ENCODE measurements at places on chromosomes 1 and 21.

DNA sequence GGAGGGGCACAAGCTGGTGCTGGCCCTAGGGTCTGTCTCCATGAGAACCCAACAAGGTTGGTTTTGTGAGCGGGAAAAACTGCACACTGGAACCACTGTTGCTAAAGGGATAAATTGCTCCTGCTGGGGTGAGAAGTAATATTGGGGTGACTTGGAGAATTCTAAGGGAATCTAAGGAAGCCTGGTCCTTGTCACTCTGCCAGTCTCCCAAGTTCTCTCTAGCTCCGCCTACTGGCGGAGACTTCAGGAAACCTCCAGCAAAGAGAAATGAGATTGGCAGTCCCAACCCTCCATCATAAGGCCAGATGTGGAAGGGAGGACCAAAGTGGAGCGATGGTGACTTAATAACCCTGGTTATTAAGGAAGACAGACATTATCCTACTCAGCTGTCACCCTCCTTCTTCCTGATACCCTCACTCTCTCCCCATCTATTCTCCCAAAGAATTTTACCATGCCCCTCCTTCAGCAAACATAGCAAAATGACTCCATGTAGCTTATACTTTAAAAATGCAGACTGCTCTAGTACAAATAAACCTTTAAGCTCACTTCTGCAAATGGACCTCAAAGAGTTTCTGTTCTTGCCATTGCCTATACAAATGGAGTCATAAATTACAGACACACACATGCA, 2.7 kb downstream of the LCE1F start:
- DNase-seq, result peak; percentile 43

DNA sequence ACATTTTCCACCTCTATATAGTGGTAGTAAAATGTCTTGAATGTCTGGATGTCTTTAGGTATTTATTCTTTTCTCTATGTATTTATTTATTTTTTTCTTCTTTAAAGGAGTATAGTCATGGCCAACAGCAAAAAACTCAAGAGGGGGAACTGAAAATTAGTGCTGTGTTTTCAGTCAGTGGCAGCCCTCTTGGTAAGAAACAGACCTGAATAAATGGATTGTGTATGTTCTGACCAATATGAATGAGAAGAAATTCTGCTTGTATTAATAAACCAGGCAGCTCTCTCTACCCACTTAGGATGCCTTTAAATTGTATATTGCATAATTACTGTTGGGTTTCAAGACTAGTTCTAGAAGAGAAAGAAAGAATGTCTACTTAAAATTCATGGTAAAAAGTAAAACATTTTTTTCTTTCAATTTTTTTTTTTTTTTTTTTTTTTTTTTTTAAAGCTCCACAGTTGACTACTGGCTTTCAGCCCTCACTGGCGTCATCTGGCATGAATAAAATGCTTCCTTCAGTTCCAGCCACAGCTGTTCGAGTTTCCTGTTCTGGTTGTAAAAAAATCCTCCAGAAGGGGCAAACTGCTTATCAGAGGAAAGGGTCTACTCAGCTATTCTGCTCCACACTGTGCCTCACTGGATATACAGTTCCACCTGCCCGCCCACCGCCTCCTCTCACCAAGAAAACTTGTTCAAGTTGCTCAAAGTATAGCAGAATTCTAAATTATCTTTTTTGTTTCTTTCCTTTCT, 101.6 kb downstream of the ZMYM4 start:
- DNase-seq, result peak; percentile 17

GRCh38 chr1:229669333-229669732, 43.3 kb downstream of the URB2 start:
- no peak for DNase-seq

DNA sequence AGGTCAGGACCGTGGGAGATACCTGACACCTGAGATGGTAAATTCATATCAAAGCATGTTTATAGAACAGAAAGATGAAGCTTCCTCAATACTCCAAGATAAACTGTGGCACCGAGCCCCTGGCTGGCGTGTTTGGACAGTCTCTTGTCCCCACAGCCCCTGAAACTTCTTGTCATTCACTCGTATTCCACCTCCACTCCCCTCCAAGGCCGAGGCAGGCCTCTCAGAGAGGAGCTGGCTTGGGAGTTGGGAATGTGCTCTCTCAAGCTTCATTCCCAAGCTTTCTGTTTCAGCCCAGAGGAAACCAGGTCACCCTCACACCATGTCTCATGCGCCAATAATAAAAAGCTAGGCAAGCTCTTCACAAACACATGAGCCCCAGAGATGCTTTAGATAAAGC, 86.1 kb downstream of the NPHP4 start:
- no peak for DNase-seq

- no peak for DNase-seq
Observed at GRCh38 chr1:912740-913301, 10.9 kb upstream of the SAMD11 start.

GRCh38 chr21:15872236-15872635, 142.5 kb downstream of the USP25 start:
- DNase-seq, result no peak

- no peak for DNase-seq
Observed at GRCh38 chr1:244854865-244855578, 9.3 kb downstream of the HNRNPU start.
